ENCODE measurements at places on chromosomes 4 and X. TPM values are rescaled to one million over a fixed set of nuclear protein-coding genes. Genes with fewer than 3 reads are reported as not detected.

GRCh38 chr4:129900430-129900953 is 804.5 kb downstream of the C4orf33 start:
- no peak for DNase-seq

DNA sequence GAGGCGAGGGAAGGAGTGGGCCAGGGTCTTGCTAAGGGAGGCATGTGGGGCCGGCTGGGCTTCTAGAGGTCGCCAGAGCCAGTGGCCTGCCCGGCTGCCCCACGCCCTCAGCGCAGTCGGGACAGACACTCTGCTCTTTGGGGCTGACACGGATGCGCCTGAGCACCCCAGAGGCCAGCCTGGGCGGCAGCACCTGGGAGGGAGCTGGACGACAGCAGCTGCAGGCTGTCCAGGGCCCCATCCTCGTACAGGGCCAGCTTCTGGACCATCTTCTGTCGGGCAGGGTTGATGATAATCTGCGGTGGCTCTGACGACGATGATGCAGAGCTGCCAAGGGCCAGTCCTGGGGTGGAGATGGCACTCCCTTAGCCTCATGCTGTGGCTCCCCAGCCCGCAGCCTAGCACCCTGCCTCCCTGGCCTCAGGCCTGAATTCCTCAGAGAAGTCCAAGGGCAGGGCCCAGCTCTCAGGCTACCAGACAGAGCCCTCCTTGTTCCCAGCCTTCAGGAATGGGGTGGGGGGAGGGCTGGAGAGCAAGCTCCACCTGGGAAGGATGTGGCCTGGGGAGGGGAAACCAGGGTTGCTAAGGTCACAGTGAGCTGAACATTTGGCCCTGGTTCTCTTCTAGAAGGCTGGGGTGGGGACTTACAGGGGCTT is 7.2 kb downstream of the IRAK1 start:
- DNase-seq: no peak

- peak; percentile 18 for DNase-seq
Measured at GRCh38 chrX:108198420-108198819, 106.8 kb downstream of the ATG4A start.

DNA sequence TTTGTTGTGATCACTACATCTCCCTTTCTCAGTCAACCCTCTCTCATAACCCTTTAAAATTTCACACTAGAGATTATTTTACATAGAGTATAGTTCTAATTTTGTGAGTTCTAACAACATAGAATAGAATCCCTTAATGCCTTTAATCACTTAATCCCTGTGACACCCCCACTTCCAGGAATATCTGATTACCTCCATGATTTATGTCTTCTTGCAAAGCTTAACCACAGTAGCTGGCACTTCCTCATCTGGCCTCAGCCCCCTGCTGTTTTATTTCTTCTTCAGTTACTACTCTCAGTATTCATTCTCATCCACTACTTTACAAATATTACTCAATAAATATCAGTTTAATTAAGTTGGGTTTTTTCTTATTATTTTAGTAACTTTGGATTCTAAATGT is 340.9 kb downstream of the CENPC start:
- no peak for DNase-seq

DNA sequence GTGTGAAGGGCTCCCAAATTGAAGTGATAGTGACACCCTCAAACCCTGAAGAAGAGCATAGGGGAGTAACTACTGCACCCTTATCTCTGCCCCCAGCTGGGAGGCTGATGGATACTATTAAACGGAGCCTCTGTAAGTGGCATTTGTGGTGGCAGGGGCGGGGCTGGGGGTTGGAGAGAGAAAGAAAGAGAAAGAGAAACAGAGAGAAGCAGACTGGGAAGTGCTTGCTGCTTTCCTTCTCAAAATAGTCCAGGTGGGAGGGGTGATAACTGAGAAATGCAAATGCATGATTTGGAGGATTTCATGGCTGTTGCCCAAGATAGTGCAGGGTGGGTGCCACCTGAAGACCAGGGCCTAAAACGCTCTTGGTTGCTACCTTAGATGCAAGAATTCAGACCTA is 253.5 kb upstream of the GATB start:
- DNase-seq: no peak

The VEGFD gene
- 9.2 TPM for polyA plus RNA-seq

The ITIH6 gene
- polyA plus RNA-seq: not detected

Data from adrenal gland (tissue), 19 donors.